ENCODE measurements at places on chromosomes 12 and 14.
A peak's percentile ranks its signal among the peaks of the same experiment; 100 is the strongest.

DNA sequence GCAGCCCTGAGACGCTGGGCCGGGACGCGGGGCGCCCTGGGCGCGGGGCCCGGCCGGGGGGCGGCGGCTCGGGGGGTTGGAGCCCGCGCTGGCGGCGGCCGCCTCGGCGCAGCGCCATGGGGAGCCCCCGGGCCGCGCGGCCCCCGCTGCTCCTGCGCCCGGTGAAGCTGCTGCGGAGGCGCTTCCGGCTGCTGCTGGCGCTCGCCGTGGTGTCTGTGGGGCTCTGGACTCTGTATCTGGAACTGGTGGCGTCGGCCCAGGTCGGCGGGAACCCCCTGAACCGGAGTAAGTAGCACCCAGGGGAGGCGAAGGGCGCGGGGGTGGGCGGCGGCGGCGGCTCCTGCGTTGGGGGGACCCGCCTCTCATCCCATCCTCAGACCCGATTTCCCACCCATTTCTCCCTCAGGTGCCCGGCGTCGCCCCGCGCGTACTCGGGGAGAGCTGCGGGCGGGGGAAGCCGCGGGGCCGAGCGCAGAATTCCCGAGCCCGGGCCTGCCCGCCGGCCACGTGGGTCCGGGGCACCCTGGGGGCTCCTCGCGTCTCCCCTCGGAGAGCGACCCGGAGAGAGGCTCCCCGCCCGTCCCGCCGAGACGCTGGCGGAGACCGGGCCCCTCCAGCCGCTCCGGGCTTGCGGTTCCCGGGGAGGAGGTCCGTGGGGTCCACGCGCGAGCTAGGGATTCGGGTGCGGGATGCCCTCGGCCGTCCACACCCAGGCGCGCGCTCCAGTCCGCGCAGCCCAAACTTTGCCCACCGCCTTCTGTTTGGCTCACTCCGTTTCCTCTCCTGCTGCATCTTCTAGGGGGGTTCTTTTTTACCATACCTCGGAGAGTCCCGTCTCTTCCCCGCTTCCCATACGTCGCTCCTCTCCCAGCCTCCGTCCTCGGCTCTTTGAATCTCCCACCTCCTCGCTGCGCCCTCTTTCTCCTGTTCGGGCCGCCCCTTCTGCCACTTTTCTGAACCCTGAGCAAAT, 807 bp downstream of the B4GALNT3 start:
- H3K4me3 ChIP-seq = peak overlapping the region; percentile 85
- H3K36me3 ChIP-seq = no peaks in the 10 kb centered on the region
- H3K27me3 ChIP-seq = no peaks in the 10 kb centered on the region
- DNase-seq = peak; percentile 28
- peak overlapping the region; percentile 86 for H3K27ac ChIP-seq

DNA sequence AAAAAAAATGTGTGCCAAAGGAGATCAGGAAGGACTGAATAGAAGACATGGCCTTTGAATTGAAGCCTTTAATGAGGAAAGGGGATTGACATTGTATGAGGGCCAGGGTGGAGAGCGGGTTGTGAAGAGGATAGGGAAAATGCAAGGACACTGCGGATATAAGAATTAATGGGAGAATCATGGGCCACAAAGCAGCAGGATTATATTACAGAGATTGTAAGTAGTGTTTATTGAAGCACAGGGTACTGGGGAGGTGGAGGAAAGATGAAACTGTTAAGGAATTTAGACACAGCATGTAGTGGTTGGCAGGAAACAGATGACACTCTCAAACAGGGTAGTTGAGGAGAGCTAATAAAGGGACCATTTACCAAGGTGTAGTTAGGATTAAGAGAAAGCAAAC, 16.4 kb upstream of the POC1B start:
- peaks cover 11% of the 10 kb centered on the region for H3K4me1 ChIP-seq
- no peak overlapping the region for H3K27ac ChIP-seq
- no peaks in the 10 kb centered on the region for H3K27me3 ChIP-seq
- H3K4me3 ChIP-seq = no peak overlapping the region
- DNase-seq = no peak
- H3K36me3 ChIP-seq = no peaks in the 10 kb centered on the region

DNA sequence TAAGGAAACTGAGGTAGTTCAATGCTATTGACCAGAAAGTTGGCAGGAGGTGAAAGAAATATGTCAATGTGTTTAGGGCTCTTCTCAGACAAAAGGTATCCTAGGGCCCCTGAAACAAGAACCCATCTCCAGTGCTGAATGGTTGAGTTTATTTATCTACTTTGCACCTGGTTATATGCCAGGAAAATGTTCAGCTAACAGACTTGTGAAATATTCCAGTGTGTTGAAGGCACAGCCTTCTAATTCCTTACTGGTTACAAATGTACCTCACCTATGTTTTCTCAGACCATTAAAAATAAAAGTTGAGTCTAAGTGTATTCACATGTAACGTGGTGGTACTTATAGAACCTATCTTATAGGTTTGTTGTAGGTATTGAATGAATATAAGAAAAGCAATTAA, 511.7 kb upstream of the SEL1L start:
- no peak overlapping the region for H3K4me3 ChIP-seq
- no peak for DNase-seq
- H3K36me3 ChIP-seq = no peaks in the 10 kb centered on the region

DNA sequence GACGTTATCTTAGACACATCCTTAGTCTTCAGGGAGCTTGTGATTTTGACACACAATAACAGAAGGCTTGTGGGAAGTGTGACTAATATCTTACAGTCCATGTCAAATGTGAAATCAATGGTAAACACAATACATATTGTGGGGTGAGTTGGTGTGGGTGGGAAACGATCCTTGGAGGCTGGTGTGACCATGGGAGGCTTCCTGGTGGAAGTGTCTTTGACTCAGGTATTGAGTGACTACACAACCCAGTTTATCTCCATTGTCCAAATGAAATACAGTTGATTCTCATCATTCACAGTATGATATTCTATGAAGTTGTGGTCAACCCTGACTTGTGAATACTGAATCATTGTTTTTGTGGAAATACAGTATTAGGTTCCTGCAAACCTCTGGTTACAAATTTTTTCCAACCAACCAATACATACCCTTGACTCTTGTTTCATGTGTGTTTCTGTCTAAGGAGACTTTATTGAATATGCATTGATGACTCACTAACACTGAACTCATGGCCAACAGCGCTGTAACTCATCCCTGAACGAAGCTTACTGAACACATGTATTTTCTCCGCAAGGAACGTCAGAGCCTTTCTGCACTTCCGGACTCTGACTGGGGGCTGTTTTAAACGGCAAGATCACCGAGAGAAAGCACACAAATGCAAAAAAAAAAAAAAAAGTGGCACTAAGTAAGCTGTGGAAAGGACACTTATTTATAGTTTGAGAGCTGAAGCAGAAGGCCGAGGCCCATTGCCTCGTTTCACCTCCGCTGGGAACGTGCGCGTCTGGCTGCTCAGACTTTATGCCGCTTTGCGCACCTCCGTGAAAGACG, 59.0 kb downstream of the CLMN start:
- H3K27ac ChIP-seq = no peak overlapping the region
- H3K4me1 ChIP-seq = no peaks in the 10 kb centered on the region
- H3K36me3 ChIP-seq = no peaks in the 10 kb centered on the region
- no peak for DNase-seq
- no peaks in the 10 kb centered on the region for H3K27me3 ChIP-seq

- no peaks in the 10 kb centered on the region for H3K36me3 ChIP-seq
- DNase-seq = no peak
- H3K4me3 ChIP-seq = no peak overlapping the region
- no peaks in the 10 kb centered on the region for H3K27me3 ChIP-seq
- H3K27ac ChIP-seq = no peak overlapping the region
Measured at GRCh38 chr12:110816779-110817178, 30.0 kb upstream of the CCDC63 start.

DNA sequence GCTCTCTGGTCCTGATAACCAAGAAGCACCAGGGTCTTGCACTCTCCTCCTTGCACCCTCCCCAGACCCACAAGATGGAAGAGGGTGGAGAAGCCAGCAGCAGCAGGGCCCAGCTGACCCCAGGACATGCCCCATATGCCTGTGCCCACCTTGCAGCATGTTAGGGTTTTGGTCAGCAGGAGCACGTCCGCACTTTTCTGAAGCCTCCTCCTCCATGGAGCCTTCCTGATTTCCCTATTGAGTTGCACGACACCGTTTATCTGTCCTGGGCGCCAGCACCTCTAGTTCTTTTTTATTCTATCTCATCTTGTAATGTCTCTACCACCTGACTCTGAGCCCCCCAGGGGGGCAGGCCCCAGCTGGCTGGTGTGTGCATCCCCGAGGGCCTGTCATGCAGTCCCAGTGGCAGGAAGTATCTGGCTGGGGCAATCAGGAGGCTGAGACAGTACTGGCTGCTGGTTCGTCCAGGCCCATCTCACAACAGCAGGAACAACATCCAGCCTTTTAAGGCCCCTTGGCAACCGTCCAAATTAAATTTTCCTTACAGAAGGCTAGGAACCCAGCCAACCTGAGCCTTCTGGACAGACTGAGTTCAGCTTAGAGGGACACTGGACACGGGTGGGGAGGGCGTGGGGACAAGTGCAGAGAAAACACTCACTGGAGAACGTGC, 39.6 kb downstream of the CCDC85C start:
- H3K27ac ChIP-seq = peak overlapping the region; percentile 24
- H3K36me3 ChIP-seq = no peaks in the 10 kb centered on the region
- H3K4me1 ChIP-seq = peaks cover 29% of the 10 kb centered on the region
- no peak overlapping the region for H3K4me3 ChIP-seq
- DNase-seq = peak; percentile 46

GRCh38 chr14:100290607-100291304, 15.5 kb downstream of the SLC25A29 start:
- no peaks in the 10 kb centered on the region for H3K27me3 ChIP-seq
- peaks cover 4% of the 10 kb centered on the region for H3K4me1 ChIP-seq
- H3K4me3 ChIP-seq = no peak overlapping the region
- H3K27ac ChIP-seq = no peak overlapping the region
- DNase-seq = no peak
